G401 (cell line): ENCODE measurements at places on chromosomes 16 and 17. TPM values are rescaled to one million over a fixed set of nuclear protein-coding genes. Genes with fewer than 3 reads are reported as not detected.
A peak's percentile ranks its signal among the peaks of the same experiment; 100 is the strongest.

Gene C1QTNF8
- total RNA-seq, result 1.5 and 2.6 TPM in 2 replicates

- peak; percentile 29 for DNase-seq
Observed at GRCh38 chr16:83113317-83113716, 486.5 kb downstream of the CDH13 start.

Gene TOM1L1
- total RNA-seq, result 6.1 and 13.8 TPM in 2 replicates

DNA sequence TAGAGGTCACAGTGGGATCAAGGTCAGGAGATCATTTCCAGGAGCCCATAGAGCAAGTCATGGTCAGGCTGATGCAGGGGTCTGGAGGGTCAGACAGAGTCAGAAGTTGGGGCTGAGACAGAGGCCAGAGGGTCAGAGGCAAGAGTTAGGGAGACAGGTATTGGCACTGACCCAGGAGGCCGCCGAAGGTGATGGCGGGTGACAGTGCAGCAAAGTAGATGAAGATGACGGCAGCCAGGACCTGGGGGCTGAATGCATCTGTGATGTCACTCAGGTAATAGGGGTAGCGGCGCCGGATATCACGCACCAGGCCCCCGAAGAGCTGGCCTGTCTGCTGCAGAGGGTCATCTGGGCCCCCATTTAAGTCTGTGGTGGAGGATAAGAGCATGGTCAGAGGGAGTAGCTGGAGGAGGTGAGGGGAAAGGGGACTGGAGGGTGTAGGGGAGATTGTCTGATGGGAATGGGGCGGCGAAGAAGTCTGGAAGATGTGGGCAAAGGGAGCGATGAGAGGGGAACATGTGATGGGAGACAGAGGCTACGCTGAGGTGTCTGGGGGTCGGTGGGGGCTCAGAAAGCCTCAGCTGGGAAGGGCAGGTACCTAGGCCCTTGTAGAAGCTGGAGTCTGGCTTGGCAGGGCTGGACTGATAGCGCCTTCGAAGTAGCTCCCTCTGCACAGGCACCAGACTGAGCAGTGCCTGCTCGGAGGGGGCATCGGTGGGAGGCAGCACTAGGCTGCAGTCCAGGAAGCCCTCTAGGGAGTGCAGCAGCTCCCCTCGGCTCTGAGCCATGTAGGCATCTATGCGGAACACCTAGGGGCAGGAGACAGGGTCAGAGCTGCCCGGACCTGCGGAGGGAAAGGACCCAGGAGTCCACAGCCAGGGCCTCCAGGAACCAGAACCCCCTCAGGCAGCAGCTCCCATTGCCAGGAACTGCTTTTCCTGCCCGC is 9.8 kb downstream of the SLC4A1 start:
- DNase-seq, result no peak

GRCh38 chr16:2214719-2214968 is at the start of gene PGP:
TSS of gene PGP (minus strand) at chr16:2214840. CDS start at chr16:2214777, 63 bp downstream.
- DNase-seq, result no peak

DNA sequence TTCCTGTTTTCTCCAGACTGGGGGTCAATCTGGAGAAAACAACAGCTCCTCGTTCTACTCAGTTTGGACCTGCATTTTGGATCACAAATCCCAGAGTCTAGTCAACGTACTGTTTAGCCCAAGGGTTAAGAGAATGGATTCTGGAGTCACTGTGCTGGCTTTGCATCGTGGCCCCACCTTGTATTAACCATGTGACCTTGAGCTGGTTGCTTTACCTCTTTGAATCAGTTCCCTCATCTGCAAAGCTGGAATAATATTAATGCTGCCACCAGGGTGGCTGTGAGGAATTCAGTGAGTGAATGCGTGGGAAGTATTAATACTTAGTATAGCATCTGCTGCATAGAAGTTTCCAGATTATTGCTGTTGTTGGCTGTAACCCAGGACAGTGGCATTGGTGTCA is 11.3 kb upstream of the DHRS7C start:
- DNase-seq, result no peak

GRCh38 chr17:29592850-29593551 is at the start of gene ANKRD13B:
TSS of gene ANKRD13B (plus strand) at chr17:29593132. CDS start at chr17:29593622, 490 bp downstream.
- peak; percentile 76 for DNase-seq

DNA sequence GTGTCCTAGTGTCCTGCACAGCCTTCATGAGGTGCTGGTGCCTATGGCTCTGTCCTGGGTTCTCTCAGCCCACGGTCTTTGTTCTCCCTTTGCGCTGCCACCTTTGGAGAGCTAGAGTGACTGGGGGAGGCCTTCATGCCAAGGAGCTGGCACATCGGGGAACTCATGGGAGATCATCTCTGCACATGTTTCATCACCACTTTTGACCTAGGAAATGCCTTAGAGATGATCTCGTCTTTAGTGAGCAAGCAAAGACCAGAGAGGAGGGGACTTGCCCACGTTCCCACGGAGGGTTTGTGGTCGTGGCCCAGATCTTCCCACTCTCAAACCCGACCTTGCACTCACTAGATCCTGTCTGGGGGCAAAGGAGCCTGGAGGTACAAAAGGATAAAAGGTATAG is 23.5 kb downstream of the TBX4 start:
- no peak for DNase-seq

DNA sequence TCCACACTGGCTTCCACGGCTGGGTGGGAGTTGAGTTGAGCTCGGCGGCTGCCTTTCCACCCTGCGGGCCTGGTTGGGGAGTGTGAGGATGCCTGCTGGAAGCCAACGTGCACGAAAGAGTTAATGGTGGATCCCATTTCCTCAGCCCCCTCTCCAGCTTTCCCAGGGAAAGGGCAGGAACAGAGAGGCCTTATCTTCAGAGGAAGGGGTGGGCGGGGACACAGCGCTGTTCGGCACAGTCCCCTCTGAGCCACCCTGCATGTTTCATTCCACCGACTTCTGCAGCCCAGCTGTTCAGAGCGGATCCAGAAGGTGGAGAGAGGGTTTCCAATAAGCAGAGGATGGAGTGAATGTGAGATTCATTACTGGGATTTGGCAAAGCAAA is 295.3 kb downstream of the SEC14L1 start:
- no peak for DNase-seq

Gene KRTAP16-1
- total RNA-seq, result not detected in 2 replicates

DNA sequence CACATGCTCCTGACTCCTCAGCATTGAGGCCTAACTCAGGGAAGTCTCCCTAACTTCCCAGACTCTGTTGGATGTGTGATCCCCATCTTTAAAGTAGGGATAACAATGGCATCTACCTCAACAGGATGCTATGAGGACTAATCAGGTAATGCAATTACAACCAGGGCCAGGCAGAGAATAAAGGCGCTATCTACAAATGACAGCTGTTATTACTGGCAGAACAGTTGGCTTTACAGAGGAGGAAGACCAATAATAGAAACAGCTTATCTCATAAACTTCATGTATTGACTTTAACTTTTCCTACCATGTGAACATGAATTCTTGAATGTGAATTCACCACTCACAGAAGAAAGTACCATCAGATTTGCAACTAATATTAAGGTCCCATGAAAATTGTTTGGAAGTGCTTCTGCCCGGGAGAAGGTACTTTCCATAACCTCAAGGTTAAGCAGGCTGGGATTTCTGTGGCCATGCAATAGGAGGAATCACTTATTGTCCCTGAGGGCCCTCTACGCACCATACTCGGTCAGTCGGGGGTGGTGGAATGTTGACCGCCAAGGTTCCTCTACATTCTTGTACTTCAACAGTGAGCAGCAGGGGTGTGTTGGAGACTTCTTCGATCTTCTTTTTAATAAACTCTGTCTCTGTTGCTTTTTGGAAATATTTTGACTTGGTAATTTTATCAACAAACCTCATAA is 22.6 kb upstream of the ERN1 start:
- no peak for DNase-seq

Gene ESRP2
- 0.10 TPM in 1 of 2 replicates, not detected in the other for total RNA-seq

- DNase-seq, result no peak
Observed at GRCh38 chr16:21971856-21972255, 18.7 kb downstream of the UQCRC2 start.

DNA sequence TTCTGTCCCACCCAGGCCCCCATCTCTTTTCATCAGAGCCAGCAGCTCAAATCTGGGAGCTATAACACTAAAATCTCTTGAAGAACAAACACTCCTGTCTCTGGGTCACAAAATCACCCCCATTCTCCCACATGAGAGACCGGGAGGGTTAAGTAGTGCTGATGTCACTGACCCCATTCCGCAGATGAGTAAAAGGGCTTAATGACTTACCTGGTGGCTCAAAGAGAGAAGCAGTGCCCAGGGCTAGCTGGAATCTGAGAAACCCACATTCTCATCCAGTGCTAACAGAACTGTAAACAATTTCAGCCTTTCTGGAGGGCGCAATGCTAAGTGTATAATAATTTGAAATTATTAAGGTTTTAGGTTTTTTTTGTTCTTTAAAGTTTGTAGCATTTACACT is 26.3 kb upstream of the LHX1 start:
- no peak for DNase-seq

Gene FOXF1
- total RNA-seq, result 0.06 TPM in 1 of 2 replicates, not detected in the other
